ENCODE measurements at places on chromosomes 5 and 9. TPM values are rescaled to one million over a fixed set of nuclear protein-coding genes. Genes with fewer than 3 reads are reported as not detected.

RFESD gene
- 3.0 TPM for total RNA-seq

JAK2 gene
- total RNA-seq, result 30.8 TPM

NAIF1 gene
- 12.2 TPM for total RNA-seq

GABBR2 gene
- total RNA-seq, result not detected

KIF12 gene
- not detected for total RNA-seq

ABCA1 gene
- total RNA-seq, result 1.3 TPM

CD72 gene
- 8.3 TPM for total RNA-seq

HEXB gene
- 71.4 TPM for total RNA-seq

THBS4 gene
- total RNA-seq, result 1.3 TPM

TUT7 gene
- 44.5 TPM for total RNA-seq

PCDHGC5 gene
- not detected for total RNA-seq

ZBTB6 gene
- 12.1 TPM for total RNA-seq

RANBP17 gene
- not detected for total RNA-seq

SPAAR gene
- not detected for total RNA-seq
